ENCODE measurements at places on chromosomes 6 and 20.
A peak's percentile ranks its signal among the peaks of the same experiment; 100 is the strongest.

DNA sequence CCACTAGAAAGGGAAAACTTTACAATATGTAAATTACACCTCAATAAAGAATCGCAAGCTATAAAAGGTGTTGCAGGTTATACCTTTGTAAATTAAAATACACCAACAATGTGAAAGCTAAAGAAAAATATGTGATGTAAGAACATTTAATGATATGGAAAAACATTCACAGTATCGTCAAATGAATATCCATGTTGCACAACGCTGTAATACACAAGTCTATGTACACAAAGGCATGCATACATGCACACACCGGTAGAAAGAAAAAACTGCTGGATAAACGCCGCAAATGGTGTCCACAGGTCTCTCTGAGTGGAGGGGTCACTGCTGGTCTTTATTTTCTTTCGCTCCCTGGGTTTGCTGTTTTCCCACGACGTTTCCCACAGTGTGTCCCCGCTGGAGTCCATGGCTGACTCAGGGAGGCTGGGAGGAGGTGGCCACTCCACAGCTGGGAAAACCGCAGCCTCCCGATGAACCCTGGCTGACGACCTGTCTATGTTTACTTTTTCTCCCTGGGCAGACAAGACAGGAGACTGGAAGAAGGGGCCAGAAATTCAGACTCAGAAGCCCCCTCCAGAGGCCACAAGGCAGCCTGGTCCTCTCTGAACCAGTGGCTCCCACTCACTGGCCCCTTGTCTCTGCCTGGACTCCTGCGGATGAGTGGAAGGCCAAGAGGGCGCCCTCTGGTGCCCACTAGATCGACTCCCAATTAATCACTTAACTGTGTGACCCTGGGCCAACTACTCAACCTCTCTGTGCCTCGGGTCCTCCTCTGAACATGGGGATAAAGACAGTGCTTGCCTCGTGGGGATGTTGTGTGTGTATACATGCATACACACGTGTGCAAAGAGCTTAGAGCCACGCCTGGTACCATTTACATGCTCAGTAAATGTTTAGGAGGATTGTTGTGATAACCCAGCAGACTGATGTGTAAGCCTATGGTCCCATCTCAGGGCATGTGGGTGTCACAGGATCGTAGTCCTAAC lies 12.8 kb upstream of the BPI start:
- no peak for DNase-seq

DNA sequence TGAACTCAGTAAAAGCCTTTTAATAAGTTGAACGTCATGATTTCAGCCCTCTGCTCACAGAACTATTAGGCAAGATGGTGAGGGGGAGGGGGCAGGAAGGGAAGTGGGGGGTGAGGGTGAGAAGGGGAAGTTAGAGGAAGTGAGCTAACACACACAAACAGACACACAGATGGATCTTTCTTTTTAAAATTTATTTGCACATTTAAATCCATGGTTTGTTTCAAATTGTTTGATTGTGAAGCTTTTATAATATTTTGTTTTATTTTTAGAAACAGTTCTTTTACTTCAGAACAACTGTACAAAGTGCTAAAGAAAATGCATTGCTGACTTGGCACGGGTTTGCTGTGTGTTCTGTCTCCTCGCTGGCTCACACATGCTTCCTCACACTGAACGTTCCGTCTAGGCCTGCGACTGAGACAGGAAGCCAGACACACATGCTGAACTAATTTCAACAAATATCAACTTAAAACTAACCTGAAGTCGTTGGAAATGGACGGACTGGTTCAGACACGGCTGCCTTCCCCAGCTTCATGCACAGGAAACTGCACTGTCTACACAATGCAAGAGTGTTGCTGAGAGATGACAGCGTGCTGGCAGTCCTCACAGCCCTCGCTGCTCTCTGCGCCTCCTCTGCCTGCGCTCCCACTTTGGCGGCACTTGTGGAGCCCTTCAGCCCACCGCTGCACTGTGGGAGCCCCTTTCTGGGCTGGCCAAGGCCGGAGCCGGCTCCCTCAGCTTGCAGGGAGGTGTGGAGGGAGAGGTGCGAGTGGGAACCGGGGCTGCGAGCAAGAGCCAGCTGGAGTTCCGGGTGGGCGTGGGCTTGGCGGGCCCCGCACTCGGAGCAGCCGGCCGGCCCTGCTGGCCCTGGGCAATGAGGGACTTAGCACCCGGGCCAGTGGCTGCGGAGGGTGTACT lies 8.1 kb upstream of the ZBP1 start:
- peak; percentile 52 for DNase-seq

- DNase-seq = no peak
Measured at GRCh38 chr6:130968476-130968875, 94.6 kb downstream of the EPB41L2 start.

- no peak for DNase-seq
Measured at GRCh38 chr6:130978660-130979396, 84.2 kb downstream of the EPB41L2 start.

GRCh38 chr6:144296973-144297372 lies 11.8 kb downstream of the UTRN start:
- no peak for DNase-seq

GRCh38 chr20:35251613-35251940 lies 25.1 kb downstream of the MMP24 start:
- DNase-seq = no peak

DNA sequence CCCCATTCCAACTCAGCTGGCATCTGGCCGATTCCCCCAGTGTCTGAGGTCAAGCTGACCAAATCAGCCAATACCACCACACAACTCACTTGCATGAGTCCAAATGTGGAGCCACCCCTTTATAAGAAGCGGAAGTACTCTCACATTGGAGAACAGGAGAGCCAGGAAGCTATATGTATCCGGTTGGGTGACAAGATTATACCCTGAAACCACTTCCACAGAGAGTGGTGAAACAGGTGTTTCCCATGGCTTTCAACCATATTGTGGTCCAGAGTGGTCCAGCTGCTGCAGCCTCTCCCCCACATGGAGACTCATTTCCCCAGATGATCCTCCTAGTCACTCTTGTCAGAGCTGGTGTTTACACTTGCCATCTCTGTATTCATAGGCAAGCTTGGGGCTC lies 24.0 kb upstream of the SERINC1 start:
- no peak for DNase-seq

- DNase-seq = no peak
Measured at GRCh38 chr6:121531658-121532169, 96.3 kb downstream of the GJA1 start.

DNA sequence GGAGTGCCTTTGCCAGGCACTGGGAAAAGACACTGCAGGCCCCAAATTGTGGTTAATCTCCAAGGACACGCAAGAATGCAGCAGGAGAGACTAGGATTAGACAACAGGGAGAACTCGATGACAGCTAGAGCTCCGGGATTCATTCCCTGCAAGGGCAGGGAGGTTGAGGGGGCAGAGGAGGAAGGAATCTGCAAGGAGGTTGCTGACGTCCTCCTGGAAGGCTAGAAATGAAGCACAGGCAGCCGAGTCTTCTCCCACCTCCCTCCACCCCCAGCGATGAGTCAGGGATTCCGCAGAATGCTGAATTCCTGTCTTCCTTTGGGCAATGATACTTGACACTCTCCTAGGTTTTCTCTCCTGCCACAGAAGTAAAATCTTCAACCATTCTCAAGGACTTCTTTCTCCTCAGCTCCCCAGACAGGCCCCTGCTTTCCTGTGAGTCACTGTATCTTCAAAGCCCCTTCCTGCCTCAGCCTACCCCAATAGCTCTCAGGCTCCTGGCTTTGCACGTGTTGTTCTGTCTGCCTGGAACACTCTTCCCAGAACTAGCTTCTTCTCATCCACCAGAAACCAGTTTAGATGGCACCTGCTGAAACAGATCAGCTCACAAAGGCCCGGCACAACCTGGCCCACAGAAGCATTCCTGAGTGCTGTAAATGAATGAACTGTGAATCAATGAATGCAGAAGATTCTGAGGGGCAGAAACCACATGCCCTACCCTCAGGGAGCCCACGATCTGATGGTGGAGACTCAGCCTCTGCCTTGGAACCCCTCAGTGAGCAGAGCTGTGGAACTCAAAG lies 85.6 kb downstream of the MRPL14 start:
- no peak for DNase-seq

- no peak for DNase-seq
Measured at GRCh38 chr6:31074401-31074800, 38.0 kb downstream of the C6orf15 start.

- DNase-seq = no peak
Measured at GRCh38 chr6:124963416-124963785, 1.2 kb downstream of the RNF217 start.

DNA sequence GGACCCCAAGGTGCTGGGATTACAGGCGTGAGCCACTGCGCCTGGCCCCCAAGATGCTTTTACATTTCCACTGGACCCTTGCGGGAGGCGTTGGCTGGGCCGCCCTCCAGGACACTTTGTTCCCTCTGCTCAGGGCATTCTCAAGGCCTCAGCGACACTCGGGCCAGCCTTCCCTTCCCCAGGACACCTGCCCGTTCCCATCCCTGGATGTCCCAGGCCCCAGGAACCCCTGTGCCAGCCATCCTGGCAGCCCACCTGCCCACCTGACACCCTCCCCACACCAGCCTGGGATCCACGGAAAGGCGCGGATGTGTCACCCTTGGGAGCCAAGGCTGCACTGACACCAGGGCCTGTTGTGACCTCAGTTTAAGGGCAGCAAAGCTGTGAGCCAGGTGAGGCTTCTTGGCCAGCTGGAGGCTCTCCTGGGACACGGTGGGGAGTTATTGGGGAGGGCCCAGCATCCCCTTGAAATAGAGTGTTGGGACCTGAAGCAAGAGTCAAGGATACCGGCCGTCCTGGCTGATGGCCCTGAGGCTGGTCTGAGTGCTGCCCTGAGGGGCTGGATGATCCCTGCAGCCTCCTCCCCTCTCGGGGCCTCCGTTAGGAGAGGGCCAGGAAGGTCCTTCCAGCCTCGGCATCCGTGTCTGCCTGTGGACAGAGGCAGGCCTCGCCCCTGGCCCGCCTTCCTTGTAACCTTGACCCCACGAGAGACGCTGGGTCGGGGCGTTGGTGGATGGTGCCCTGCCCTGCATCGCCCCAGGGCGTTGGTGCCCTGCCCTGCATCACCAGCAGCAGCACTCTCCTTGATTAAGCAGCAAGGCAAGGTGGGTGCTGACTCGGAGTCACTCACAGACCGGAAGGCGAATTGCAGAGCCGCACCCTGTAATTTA lies 84.2 kb upstream of the BHLHE23 start:
- no peak for DNase-seq

- no peak for DNase-seq
Measured at GRCh38 chr20:61808447-61808846, 257.2 kb downstream of the TAF4 start.

DNA sequence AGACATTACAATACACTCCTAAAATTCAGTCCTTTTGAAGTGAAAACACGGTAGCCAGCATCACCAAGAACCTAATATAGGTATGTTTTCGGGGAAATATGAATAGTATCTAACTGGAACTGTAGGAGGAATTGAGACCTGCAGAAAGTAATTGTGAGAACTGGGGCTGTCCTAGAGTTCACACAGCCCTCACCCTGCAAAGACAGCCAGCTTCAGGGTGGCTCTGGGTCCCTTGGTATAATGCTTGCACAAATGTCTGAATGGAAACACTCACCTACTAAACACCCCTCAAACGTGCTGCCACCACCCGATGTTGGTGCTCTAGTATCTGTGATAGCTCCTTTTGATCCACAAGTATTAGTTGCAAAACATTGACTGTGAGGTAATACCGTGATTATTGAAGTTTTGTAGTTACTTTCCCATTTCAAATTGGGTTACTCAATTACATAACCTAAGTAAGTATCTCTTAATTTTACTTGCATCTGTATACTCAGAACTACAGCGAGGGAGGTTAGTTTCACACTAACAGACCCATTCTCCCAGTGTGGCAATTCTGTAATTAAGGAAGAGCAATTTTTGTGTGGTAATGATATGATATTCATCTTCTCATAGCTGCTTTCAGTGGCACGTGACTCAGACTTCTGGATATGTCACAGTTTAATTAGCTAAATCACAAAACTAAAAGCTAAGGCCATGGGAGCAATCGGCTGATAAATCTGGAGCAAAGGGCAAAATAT lies 129.5 kb downstream of the INSM1 start:
- DNase-seq = no peak

- DNase-seq = no peak
Measured at GRCh38 chr20:32378461-32378860, 20.3 kb downstream of the ASXL1 start.

DNA sequence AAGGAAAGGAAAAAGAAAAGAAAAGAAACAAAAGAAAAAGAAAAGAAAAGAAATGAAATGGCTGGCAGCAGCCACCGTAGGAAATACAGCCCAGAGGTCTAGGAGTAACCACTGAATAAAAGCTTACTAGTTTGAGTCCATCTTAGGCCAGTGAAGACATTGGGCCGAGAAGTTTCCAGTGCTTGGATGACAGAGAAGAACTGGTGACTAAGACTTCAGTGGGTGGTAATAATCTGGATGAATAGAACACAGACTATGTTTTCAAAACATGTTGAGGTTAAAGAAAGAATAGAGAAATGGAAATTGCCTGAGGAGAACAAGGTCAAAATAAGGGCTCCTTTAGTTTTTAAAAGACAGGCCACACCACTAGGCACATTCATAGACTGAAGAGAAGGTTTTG lies 198.8 kb downstream of the ATXN1 start:
- no peak for DNase-seq

DNA sequence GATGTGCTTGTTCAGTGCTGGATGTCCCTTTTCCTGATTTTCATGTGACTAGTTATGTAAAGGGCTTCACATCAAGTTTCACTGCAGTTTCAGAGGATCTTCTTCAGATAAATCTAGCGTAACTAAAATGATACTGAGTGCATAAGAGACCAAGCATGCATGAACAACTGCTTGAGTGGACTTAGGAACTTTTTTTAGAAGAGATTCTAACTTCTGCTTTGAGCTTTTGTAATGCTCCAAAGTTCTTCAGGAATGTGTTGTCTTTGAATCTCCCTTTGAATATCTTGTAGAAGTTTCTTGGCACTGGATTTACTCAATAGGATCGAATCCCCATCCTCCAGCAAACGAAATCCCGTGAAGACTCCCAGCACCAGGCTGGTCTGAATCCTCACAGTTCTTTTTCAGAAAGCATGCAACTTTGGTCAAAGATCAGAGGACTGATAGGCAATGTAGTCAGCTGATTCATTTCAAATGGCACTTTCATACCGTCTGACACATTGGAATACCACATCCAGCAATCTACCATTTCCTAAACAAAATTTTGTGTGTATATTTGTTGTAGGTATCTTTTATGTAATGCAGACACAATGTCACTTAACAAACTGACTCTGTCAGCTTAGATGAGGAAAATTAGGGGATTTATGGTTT lies 33.2 kb downstream of the ENPP1 start:
- DNase-seq = no peak

- no peak for DNase-seq
Measured at GRCh38 chr6:109372130-109372529, 10.1 kb downstream of the CD164 start.

- DNase-seq = no peak
Measured at GRCh38 chr20:62202676-62203377, 17.3 kb downstream of the HRH3 start.

- no peak for DNase-seq
Measured at GRCh38 chr20:56360133-56360907, 1.5 kb downstream of the FAM210B start.
